ENCODE measurements at places on chromosomes 16 and 17.

GRCh38 chr16:765488-765865 is 4.9 kb downstream of the MSLN start:
- no peak for DNase-seq

GRCh38 chr17:48307814-48308411 is 122.1 kb downstream of the SKAP1 start:
- DNase-seq, result peak; percentile 49

DNA sequence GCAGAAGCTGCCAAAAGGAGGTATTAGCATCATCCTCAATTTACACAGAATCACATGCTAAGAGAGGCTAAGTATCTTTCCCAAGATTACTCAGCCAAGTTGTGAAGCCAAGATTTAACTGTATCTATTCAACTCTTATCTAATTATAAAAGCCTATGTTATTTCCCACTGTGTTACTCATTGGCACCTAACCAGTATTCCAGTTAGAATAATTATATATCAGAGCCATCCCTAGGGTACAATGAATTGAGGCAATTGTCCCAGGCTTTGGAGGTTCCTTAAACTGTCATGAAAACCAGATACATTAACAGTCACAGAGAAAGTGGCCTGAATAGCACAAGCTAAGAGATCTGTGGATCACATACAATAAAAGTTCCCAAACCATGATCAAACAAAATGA is 10.9 kb upstream of the AMFR start:
- no peak for DNase-seq

DNA sequence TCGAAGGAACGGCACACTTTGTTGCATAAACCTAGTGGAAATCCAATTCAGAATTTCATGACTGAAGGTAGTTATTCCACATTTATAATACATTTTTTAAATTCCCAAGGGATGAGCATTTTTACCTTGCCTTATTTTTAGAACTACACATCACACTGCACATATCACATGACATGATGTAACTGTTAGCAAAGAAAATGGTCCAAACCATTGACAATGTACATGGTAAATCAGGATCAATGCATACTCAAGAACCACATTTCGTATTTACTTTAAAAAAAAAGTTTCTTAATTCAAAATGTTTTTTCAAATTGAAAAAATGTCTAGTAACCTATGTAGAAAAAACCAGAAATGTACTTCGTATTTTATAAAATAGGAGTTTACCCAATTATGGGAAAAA is 2.5 kb downstream of the KANSL1 start:
- no peak for DNase-seq

DNA sequence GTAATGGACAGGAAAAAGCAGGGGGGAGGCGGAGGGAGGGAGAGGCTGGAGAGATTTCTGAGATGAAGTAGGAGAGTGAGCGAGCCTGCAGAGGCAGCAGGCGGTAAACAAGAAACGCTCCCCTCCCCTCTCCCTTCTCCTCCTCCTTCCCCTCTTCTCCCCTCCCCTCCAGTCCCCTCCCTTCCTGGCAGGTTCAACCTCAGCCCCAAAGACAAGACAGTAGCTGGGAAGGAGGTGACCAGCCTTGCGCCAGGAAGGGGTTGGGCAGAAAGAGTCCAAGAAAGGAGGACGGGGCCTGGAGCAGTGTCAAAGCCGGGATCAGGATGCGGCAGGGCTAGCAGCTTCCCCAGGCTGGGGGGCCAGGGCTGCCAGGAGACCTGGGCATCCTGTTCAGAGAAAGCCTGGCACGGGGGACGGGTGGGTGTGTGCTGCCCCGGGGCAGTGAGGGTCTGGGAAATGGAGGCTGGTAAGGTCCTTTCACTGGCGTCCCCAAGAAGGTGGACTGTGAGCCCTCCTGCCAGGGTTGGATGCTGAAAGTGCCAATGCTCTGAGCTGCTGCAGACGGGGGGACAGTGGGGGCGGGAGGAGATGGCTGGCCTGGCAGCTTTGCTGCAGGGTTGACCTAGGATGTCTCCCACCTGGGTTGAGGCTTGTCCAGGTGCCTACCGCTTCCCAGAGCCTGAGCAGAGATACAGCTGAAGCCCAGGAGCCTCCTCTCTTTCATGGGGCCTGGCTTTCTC is 261.6 kb upstream of the TNRC6C start:
- no peak for DNase-seq

GRCh38 chr16:48613061-48613957 is 3.3 kb upstream of the N4BP1 start:
- DNase-seq, result no peak

DNA sequence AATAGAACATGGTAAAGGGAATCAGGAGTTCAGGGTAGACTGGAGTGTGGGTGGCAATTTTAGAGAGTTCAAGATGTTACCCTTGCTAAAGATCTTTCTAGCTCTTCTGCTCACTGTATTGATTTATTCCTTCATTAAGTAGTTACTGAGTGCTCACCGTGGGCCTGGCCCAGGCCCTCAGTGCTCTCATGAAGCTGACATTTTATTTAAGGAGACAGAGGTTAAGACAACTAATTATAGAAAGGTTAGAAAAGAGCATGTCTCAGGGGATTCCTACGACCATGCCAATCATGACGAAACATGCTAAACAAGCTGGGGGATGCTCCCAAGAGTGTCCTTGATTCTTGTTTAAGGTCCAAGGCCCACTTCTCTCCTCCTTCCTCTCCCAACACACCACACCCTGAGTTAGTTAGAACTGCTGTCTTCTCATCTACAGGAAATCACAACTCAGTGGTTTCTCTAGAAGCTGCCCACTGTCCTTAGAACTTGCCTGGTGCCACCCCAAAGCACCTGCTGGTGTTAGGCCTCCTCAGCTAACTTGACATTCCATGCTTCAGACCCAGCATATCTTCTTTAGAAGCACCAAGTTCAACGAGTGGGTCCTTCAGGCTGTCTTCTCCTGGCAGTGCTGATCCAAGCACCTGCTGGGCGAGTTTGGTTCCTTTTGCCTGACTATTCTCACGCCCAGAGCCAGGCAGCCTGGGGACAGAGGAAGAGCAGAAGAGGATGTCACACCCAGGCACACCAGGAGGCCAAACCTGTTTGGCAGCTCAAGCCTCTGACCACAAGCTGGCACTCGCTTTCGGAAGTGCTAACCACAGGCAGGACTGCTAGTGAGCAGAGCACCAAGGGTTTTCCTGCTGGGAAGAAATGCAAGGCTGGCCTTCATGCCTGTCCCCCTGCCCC is 79.0 kb downstream of the GAS7 start:
- no peak for DNase-seq

DNA sequence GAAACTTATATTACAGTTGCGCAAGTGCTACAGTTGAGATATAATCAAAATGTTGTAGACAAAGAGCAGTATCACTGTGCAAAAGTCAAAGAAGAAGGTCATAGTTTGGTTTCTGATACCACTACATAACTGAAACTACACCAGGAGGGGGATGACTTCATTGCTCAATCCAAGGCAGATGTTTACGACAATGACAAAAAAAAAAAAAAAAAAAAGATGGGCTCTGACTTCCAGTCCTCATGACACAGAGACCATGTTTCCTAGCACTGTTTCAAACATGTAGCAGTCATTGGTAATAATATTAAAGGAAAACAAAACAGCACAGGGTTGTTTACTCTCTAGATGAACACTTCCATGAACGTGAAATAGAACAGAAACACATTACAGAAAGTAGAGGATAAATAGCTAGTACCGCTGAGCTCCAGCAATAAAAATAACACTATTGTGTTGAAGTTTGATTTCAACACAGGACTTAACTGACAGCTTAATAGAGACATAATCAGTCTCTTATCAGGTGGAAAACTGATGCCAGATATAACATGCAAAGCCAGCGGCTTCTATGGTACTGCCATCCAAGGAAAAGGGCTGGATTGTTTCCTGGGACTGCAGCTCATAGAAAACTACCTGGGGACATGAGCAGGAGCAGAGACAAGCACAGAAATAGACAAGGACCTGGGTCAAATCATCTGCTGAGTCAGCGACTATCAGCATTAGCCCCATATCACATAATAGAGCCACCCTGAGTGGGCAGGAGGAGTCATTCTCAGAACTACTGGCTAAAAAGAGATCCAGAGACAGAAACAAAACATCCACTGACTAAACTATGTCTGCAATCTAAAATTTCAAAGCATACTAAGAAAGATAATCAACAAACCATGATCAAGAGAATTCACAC is 463.6 kb upstream of the SOX9 start:
- DNase-seq, result no peak

- DNase-seq, result no peak
These were observed 17.5 kb downstream of the HS3ST4 start for GRCh38 chr16:25709213-25709612.

DNA sequence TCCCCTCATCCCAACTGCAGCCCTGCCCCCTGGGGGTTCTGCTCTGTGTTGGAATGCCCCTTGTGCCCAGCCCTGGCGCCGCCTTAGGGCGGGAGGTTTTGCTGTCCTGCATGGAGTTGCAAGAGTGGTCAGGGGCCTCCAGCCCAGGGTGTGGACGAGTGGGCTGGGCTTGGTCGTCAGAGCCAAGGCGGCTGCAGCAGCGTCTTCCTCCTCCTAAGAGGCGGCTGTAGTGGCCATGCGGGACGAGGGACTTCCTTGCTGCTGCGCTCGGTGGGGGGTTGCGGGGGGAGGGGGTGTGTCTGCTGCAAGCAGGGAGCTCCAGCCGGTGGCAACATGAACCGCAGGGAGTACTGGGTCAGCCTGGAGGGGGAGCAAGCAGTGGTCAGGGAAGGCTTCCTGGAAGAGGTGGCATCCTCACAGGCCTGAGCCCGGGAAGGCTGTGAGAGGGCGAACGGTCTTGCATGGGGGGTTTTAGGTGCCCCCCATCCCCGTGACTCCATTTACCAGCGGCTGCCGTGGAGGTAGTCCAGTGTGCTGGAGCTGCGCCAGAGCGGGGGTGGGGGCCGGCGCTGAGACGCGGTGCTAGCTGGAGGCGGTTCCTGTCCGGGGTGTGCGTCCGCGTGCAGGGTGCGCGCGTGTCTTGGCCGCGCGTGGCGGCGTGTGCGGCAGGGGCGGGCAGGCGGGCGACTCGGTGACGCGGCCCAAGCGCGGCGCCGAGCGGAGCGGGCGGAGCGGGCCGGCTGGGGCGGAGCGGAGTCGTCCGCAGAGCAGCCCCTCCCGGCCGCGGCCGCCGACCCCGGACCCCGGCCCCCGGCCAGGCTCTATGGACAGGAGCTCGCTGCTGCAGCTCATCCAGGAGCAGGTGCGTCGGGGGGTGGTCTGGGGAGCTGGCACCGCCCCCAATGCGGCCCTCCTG is at the start of gene RHBDL1:
RHBDL1 (plus strand) TSS at position 704 of the 916 bp plus-strand sequence; CDS start at position 824, 120 bp downstream.
- no peak for DNase-seq

DNA sequence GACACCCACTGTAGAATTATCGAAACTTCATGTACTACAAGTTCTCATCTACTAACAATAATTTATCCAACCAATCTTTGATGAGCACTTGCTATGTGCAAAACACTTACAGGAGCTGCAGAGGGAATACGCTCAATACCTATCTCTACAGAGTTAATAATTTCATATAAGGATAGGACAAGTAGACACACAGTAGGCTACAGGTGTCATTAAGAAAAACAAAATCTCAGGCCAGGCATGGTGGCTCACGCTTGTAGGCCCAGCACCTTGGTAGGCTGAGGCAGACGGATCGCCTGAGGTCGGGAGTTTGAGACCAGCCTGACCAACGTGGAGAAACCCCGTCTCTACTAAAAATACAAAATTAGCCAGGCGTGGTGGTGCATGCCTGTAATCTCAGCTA is 91.3 kb upstream of the PLEKHM1 start:
- no peak for DNase-seq

DNA sequence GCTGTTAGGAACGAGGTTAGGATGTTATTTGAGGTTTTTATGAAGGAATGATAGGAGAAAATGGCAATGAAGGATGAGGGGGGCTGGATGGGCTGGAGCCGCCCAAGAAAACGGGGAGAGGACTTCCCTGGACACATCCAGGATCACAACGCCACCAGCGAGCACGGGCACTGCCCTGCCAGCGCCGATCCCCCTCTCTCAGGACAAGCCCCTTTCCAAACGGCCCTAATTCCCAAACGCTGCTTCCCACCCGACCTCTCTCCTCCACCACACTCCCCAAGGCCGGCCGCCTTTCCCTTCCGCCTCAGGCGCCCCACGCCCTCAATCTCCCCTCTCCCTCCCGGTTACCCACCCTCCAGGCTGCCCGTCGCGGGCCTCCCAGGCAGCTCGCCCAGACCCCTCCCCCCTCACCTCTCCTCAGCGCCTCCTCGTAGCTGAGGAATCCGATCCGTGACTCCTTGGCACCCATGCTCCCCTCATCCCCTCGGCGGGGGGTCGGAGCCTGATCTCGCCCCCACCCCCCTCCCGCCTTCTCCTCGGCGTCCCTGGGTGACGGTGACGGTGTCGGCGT is 377 bp downstream of the USP32 start:
- no peak for DNase-seq

DNA sequence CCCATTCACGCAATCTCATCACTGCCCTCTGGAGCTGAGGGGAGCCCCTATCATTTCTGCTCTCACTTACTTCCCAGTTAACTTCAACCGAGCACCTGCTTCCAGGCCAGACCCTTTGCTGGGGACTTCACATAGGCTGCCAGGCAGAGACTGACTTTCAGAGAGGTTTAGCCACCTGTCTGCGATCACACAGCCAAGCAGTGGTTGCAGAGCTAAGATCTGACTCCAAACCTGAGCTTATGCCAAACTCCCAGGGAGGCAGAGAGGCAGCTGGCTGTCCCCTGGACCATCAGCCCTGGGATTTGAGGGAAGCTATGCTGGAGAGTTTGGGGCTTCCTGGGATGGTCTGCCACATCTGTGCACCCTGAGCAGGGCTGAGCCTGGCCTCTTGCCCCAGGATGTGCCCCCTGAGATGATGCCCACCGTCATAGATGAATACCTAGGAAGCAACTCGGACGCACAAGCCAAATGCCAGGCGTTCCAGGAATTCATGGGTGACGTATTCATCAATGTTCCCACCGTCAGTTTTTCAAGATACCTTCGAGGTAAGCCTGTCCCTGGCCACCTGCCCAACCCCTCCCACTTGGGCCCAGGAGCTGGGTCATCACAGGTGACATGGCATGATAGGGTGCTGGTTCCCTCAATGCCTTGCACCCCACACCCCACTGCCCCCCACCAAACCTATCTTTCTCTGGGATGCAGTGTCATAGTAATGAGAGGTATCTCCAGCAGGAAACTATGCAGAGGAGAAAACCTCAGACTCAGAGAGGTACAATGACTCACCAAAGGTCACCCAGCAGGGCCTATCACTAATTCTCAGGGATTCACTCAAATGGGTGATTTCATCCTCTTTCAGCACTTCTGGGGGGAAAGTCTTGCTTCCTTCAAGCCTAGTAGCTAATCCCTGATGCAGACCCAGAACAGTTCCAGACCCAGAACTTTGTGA is 10.0 kb downstream of the CES3 start:
- peak; percentile 64 for DNase-seq

All from Caki2 (cell line).